ENCODE measurements at places on chromosomes 7 and 10.

GRCh38 chr7:100465702-100466311, 1.7 kb upstream of the SPACDR start:
- no peak for DNase-seq

DNA sequence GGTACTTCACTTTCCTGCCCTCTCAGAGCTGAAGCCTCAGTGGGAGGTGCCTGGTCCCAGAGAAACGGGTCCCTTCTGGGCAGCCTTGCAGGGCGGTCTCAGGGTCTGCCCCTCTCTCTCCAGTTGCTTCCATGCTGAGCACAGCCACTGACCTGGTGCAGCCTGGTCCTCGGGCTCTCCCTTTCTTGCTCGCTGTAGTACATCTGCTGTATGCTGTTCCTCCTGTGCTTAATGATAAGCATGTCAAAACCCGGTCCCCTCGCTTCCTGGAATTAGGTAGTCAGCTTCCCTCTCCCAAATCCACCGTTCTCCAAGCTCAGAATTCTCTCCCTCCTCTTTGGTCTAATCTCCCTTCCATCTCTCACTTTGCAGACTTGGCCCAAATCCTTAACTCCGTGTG, 11.0 kb upstream of the HPS1 start:
- no peak for DNase-seq

DNA sequence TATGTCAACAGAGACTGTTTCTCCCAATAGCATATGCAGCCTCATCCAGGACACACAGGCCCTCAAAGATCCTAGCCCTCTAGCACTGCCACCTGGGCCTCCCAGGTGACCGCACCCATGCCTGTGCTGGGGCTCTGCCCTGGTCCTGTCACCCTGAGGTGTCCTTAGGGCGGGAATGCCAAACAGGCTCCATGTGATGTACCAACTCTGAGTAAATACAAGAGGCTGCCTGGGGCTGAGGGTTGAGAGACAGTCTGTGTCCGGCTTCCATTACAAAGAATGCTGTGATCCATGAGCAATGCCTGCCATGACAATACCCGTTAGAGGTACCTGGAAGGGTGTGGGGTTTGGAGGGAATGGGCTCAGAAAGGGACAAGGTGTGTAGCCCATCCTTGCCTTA, 83.0 kb upstream of the KAT6B start:
- DNase-seq, result no peak

- DNase-seq, result peak; percentile 71
These were observed 1.7 kb upstream of the SUMF2 start for GRCh38 chr7:56062382-56062781.

DNA sequence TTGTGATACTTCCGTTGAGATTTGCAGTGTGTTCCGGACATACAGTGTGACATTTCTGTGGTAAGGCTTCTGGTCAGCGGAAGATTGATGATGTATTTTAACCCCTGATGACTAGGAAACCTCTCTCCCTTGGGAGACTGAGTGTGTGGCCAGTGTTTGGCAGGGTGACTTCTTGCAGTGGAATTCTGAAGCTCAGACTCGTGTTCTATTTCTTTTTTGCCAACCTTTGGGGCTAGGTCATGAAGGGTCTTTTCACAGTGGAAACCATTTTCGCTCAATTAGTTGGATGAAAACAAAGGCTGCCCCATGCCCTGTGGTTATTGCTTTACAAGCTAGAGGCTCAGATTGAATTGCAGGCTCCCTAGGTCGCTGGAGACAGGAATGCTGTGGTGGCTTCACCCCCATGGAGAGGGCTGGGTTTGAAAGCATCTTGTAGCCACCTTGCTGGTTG, 288.9 kb downstream of the BBS9 start:
- no peak for DNase-seq

DNA sequence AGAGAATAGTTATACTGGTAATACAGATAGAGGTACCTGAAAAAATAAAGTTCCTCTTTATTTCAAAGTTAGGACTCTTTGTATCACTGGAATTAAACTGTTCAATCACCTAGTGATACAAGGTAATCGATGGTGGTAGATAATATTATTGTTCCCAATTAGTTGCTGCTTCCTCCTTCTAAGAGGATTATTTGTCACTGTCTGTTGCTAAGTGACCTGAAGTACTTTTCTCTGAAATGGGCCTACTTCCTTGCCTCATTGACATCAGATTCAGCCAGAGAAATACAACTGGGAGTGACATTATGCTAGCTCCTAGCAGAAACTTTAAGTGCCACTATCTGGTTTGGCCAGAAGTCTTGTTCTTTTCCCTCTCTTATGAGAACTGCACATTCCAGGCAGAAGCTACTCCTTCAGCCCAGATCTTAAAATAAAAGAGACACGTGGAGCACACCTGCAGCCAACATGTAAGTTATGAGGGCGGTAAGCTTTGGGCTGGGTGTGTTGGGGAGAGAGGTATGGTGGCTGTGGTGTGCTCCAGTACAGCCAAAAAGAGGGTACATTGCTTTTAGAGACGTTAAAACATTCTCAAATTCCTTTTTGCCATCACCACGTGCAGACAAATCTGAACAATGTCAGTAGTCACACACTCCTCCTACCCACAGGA, 54.8 kb downstream of the MINDY3 start:
- no peak for DNase-seq

GRCh38 chr7:2894118-2894940, 50.2 kb upstream of the GNA12 start:
- no peak for DNase-seq

GRCh38 chr10:48940958-48941357, 1.3 kb upstream of the LRRC18 start:
- no peak for DNase-seq

DNA sequence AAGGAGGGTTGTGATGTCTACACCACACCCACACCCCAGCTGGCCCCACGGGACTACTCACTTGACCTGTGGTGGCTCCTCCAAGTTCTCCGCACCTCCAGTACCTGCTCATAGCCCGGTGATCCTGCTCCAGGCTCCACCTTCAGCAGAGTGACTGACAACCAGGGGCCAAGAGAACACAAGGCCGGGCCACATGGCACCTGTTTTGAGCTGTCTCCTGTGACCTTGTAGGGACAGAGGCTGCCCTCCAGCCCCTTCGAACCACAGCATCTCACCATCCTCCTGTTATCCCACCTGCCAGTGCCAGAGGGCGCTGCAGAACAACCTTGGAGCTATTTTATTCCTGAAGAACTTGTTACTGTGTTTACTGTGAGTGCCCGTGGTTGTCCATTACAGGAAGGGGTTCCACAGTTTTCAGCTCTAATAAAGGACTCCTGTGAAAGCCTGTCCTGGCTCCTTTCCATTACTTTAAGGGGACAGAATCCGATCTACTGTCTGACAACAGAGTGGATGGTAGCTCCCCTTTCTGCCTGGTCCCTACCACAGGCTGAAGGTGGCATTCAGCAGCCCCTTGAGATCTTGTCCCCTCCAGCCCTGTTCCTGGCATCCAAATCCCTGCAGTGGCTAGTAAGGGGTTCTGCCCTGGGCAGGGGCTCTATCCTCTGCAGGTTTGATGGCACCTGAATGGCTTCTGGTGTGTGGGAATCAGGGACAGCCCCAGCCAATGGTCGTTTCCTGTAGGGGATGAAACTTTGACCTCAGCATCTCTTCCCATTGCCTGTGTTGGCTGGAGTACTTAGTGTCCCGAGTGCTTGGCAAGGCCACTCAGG, 50.8 kb downstream of the C10orf120 start:
- peak; percentile 42 for DNase-seq

DNA sequence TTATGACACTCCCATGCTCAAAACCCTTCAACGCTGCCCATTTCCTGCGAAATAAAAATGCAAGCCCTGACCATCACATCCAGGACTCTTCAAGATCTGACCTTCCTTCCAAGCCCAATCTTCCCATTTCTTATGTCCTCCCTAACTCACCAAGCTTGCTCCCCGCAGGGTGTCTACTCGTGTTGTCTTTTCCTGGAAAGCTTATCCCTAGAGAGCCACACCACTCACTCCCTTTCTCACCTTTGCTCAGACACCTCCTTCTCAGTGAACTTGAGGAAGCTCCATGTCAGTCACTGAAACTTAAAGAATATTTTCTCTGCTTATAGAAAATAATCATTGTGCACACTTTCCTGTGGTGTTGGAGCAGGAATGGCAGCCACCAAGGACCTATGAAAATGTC, 54.4 kb upstream of the CACNB2 start:
- DNase-seq, result no peak

DNA sequence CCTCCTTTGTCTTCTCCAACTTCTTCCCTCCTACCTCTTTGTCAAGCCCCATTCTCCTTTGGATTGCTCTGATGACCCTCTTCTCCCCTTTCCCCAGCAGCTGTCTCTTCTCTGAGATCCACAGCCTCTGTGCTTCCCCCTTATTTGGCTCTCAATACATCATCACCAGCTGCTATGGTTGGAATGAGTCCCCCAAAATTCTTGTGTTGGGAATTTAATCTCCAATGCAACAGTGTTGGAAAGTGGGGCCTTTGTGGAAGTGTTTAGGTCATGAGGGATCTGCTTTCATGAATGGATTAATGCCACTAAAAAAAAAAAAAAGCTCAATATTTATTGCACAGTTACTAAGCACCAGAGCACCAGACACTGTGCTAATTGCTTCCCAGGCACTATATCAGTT, 39.2 kb upstream of the FRMD4A start:
- no peak for DNase-seq

GRCh38 chr10:124696446-124697392, 47.5 kb downstream of the FAM53B start:
- DNase-seq, result no peak

- no peak for DNase-seq
These were observed 33.8 kb downstream of the MAP3K8 start for GRCh38 chr10:30467651-30468338.

- peak; percentile 68 for DNase-seq
These were observed 4.7 kb downstream of the NFE2L3 start for GRCh38 chr7:26156451-26157420.

DNA sequence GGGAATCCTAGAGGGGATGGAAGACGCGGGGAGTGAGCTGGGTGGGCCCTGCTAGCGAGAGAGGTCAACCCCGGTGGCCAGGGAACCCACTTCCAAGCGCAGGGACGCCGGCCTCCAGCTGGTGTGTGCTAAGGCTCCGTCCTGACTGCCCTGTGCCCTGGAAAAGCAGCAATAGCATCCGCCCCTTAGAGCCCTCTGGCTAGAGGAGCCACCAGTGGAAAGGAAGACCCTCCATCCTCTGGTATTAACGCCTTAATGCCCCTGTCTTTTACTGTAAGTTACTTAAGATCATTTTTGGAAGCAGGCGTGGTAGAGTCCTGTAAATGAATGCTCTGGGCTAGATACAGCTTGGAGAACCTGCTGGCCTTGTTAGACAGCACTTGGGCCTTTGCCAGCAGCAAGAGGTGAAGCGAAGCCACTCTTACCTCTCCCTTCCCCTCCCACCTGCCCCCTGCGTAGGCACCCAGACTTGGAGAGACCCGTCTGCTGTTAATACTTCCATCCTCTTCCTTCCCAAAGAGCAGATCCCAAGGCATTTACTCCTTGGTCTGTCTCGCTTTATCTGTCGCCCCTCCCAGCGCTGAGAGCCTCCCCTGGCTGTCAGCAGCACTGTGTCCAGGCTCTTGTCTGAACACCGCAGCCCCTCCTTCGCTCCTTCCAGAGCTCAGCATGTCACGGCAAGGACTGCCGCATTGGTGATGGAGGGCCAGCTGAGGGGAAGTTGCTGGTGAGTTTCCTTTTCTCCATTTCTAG, 4.6 kb downstream of the REPIN1 start:
- DNase-seq, result no peak

DNA sequence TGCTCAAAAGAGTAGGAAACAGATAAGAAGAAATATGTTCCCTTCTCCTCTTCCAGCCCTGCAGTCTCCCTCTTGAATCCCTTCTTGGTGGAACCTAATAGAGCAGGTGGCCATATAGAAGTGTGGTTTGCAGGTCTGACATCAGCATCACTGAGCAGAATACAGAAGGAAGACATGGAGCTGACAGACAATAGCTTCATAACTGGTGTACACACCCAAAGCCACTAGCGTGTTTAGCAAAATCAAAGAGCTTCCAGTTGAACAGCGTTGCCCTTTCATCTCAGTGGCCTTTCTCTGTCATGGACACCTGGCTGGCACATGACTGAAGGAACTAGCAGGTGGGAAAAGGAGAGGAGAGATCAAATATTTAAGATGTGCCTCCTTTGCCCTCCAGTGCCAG, 245.5 kb downstream of the BAMBI start:
- DNase-seq, result no peak

- no peak for DNase-seq
These were observed 432 bp upstream of the CAMK2B start for GRCh38 chr7:44325811-44326241.

DNA sequence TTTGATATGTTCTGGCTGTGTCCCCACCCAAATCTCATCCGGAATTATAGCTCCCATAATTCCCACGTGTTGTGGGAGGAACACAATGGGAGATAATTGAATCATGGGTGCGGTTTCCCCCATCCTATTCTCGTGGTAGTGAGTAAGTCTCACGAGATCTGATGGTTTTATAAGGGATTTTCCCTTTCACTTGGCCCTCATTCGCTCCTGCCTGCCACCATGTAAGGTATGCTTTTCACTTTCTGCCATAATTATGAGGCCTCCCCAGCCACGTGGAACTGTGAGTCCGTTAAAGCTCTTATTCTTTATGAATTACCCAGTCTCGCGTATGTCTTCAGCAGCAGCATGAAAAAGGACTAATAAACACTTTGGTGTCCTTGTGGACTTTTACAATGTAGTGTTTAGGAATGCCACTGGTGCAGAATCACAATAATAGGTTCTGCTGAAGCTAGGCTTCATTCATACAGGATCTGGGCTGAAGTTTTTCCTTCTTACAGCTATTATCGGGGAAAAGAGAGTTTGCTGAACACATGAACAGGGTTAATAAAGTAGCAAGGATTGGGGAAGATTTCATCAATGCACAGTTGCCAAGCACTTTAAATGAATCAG, 74.3 kb downstream of the CPED1 start:
- no peak for DNase-seq
